ENCODE measurements at places on chromosomes 4 and X.

DNA sequence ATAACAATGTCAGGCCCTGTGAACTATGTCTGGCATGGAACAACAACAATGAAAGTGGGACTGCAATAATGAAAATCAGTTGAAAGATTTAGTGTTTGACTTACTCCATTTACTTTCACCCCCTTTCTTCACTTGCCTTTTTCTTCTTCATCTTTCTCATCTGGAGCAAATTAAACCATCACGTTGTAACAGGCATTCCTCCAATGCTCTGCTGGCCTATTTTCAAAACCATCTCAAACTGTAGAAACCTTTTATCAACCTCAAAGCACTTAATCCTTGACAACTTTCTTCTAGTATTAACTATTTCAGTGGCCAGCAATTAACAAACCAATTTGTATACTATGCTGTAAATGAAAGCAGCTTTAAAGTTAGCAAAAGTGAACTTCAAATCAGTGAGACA, 8.3 kb downstream of the KLHL13 start:
- DNase-seq: no peak

DNA sequence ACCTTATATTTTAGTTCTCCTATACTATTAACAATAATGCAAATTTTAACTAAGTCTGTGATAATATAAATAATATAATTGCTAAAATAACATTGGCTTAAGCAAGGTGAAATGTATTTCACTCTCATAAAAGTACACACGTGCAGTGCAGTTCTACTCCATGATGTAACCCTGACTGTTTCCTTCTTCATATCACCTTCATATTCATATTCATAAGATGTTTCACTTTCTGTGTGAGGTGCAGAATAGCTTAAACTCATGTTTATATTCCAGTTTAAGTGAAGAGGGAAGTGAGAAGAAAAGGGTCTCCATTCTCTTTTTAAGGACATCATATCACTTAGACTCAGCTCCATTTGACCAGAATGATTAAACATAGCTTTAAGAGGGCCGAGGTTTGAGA, 1810.0 kb upstream of the PCDH10 start:
- DNase-seq: no peak

GRCh38 chrX:40281336-40282005, 183.7 kb upstream of the BCOR start:
- no peak for DNase-seq

DNA sequence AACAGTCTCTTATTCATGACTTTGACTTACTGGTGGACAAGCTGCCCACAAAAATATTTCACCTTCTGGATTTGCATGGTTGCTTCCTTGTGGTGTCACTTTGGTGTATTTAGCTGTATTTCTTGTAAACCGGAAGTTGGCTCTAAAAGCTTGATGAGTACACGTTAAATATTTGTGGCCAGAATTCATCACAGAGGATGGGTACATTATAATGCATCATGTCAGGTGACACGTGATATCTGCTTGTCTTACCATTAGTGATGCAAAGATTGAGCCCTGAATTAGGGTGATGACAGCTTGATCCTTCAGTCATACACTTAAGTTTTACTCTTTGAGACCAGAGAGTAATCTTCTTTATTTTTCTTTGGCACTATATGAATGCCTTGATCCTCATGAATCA, 188.3 kb upstream of the RPS6KA3 start:
- DNase-seq: no peak

GRCh38 chr4:89158884-89159503, 47.7 kb downstream of the TIGD2 start:
- DNase-seq: no peak

GRCh38 chr4:183304067-183304466, 16.0 kb downstream of the CLDN22 start:
- DNase-seq: no peak
